ENCODE measurements at places on chromosomes 11 and 22. TPM values are rescaled to one million over a fixed set of nuclear protein-coding genes. Genes with fewer than 3 reads are reported as not detected.

PHLDA2 gene
- 6.8 TPM for total RNA-seq

OR10V1 gene
- not detected for total RNA-seq

TRIM6 gene
- 1.4 TPM for total RNA-seq

CNGA4 gene
- total RNA-seq: not detected

CHRNA10 gene
- total RNA-seq: 1.3 TPM

PEX16 gene
- 21.5 TPM for total RNA-seq

OR2AT4 gene
- total RNA-seq: not detected

PTGDR2 gene
- 0.19 TPM for total RNA-seq

HBB gene
- total RNA-seq: 346 TPM

- no peak for DNase-seq
These were observed 61.4 kb upstream of the ASPHD2 start for GRCh38 chr22:26367402-26368245.

- no peak for DNase-seq
These were observed 38.3 kb downstream of the BIRC2 start for GRCh38 chr11:102385085-102386007.

DNA sequence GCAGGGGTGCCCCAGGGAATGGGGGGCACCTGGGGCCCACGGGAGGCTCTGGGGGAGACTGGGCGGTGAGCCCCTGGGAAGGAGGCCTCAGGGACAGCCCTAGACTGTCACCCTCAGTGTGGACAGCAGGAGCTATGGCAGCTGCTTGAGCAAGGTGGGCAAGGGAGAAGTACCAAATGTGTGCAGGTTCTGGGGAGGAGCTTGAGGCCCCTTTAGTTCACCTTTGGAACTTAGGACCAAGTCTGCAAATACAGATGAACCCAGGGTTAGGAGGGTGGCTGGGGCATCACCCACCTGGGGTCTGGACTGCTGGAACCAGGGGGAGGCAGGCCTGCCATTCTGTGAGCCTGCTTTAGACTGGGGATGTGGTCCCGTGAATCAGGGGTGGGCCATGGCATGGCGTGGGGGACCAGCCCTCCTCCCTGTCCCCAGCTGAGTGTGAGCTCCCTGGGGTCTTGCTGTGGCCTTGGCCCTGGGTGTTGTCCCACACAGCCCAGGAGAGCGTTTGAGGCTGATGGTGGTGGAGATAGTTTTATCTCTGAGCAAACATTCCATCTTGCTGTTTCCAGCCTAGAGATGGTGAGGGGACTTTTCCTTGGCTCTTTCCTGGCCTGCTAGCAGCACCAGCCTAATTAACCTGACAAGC lies 122.3 kb downstream of the KCNQ1 start:
- peak; percentile 69 for DNase-seq

GRCh38 chr11:46099963-46100316 lies 21.3 kb downstream of the PHF21A start:
- no peak for DNase-seq

GRCh38 chr11:93089474-93090102 lies 108.2 kb downstream of the SLC36A4 start:
- no peak for DNase-seq

- DNase-seq: peak; percentile 94
These were observed at the start of gene NR1H3 for GRCh38 chr11:47257517-47258316. TSS of gene NR1H3 (plus strand) at chr11:47257996. CDS start at chr11:47259217, 1,221 bp downstream.

DNA sequence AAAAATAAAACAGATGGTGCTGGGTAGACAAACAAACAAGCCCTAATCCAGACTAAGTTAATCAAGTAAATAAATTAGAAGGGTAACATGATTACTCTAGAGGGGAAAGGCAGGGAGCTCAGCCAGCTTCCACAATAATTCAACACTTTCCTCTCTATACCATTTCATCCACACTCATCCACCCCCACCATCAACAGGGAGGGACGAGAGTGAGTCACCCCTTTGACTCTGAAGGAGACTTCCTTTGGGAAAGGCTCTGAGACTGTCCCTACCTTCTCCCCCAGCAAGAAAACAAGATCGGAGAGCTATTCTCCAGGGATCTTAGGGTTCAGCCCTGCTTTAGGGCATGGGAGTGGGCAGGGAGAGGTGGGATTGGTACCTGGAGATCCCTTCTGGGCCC lies 33.1 kb downstream of the TRIM66 start:
- no peak for DNase-seq

DNA sequence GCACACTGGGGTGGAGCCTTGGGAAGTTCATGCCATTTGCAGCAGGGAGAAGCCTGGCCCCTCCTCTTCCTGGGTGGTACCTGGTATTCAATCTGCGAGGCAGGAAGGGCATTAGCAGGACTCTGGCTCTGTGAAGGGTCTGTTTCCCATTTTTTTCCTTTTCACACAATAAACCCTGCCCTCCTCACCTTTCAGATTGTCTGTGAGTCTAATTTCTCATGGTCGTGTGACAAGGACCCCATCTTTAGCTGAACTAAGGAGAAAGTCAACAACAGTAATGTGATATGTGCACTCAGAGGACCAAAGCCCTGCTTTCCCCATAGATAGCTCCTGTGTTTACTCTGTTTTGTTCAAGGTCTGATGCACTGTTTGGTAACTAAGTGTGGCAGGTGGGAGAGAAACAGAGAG lies 26.6 kb upstream of the CASP4 start:
- no peak for DNase-seq

- DNase-seq: no peak
These were observed 61.0 kb downstream of the RPS6KA4 start for GRCh38 chr11:64419818-64420485.

GRCh38 chr11:61280883-61281580 lies 14.1 kb downstream of the VWCE start:
- no peak for DNase-seq

DNA sequence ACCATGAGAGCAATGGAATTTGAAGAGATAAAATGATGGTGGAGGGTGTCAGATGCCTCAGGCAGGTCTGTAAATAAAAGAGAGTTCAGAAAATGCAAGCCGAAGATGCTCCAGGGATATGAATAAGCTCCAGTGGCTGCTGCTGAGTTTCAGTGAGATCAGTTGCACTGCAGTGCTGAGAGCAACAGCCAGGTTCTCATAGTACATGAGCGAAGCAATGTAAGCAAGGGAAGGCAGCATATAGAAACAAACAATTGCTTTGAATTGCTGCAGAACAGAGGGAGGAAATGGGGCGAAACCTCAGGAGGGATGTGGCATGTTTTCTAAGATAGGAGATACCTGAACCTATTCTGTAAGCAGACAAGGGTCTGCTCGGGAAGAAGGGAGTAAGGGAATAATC lies 369.5 kb downstream of the AASDHPPT start:
- no peak for DNase-seq

- no peak for DNase-seq
These were observed 1.1 kb downstream of the THAP12 start for GRCh38 chr11:76379807-76380158.

DNA sequence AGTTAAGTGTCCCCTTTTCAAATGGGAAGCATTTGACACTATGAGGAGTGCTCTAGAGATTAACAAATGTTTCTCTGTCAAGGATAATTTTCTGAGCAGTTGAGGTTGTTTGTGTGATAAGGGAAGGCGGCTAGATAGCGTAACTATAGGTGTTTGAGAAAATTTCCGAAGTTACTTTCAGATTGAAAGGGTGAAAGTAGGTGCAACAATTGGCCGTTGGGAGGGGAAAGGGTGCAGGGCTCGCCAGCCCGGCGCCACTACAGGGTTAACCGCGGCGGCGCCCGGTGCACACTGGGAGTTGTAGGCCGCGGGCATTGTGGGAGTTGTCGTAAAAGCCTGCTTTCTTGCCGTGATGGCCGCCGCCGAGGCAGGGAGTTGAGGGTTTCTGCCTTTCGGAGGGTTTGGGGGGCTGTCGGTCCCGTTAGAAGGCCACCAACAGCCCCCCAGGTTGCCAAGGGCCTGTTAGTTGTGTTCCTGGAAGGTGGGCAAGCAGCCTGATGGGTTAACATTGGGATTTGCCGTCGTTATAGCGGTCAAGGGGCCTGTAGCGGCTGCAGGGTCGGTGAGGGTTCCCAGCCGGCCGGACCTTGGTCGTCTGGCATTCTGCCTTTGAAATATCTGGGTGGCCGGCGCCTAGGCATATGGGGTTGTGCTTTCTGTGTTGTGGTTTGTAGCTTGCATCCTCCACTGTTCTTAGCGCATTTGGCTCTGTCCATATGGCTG lies 36.5 kb upstream of the HSD17B12 start:
- DNase-seq: peak; percentile 94

GRCh38 chr11:69705901-69706787 lies 2.3 kb upstream of the FGF19 start:
- DNase-seq: no peak

DNA sequence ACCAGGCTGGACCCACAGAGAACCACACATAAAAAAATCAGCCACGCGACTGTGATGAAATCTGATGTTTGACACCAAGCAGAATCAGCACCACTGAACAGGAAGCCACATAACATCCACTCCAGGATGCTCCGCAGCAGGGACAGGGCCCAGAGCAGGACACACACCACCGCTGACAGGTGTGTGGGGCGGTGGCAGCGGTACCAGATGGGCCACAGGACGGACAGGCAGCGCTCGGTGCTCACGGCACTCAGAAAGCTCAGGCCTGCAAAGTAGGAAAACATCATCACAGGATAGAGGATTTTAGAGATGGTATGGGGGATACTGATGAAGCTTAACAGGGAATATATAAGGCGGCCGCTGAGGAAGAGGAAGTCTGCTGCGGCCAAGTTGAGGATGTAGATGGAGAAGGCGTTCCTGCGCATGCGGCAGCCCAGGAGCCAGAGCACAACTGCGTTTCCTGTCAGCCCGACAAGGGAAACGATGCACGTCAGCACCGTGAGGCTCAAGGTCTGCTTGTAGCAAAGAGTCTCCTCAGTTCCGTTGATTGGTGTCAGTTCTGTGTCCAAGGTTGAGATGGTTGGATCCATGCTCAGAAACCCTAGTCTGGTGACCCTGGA lies 4.9 kb downstream of the MRGPRX1 start:
- no peak for DNase-seq

GRCh38 chr11:125464270-125464662 lies 31.8 kb downstream of the FEZ1 start:
- DNase-seq: no peak

DNA sequence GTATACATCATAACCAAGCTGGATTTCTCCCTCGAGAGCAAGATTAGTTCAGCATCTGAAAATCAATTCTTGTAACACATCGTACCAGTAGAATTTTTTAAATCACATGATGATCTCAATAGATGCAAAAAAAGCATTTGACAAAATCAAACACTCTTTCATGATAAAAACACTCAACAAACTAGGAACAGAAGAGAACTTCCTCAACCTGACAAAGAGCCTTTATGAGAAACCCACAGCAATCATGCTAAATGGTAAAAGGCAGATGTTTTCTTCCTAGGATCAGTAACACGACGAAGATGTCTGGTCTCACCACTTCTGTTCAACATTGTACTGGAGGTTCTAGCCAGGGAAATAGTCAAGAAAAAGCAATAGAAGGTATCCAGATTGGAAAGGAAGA lies 34.1 kb upstream of the TMPRSS4 start:
- DNase-seq: no peak
